Activated CD8-positive, alpha-beta T cell treated with anti-CD3 and anti-CD28 coated beads, Interleukin-2, amount 10 ng/mL, durations not matched to agents 7 days and 5 days (primary cell): ENCODE measurements at places on chromosomes 12 and 14. TPM values are rescaled to one million over a fixed set of nuclear protein-coding genes. Genes with fewer than 3 reads are reported as not detected.

GPR135 gene
- 1.5 TPM for total RNA-seq

ACSS3 gene
- not detected for total RNA-seq

- no peak for DNase-seq
Observed at GRCh38 chr14:41606282-41606531, 469 bp upstream of the LRFN5 start.

DNA sequence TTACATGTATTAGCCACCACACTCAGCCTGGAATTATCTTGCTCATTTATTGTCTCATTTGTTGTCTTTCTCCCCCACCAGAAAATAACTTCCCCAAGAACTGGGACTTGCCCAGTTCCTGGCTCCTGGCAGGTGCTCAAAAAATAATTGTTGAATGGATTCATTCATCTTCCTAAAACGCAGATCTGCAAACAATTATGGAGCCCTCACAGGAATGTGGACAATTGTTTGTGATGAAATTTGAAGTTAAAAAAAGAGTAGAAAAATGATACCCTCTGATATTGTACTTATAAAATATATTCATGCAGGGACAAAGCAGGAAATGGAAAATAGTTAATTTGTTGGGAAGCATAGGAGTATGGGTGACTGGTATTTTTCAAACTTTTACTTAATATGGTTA, 60.7 kb upstream of the MAP1LC3B2 start:
- no peak for DNase-seq

DNA sequence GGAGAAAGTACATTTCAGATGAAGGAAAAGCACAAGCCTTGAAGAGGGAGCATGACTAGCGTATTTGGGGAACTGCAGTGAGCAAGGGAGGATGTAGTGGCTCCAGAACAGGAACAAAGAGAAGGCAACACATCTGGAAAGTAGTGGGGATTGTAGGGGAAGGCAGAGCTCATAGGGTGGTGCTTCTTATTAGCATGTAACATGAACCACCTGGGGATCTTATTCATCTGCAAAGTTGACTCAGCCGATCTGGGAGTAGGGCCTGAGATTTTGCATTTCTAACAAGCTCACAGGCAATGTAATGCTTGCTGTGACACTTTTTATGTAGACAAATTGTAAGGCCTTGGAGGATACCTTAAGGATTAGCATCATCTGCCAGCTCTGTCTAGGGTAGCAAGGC, 447.3 kb downstream of the NELL2 start:
- no peak for DNase-seq

DNA sequence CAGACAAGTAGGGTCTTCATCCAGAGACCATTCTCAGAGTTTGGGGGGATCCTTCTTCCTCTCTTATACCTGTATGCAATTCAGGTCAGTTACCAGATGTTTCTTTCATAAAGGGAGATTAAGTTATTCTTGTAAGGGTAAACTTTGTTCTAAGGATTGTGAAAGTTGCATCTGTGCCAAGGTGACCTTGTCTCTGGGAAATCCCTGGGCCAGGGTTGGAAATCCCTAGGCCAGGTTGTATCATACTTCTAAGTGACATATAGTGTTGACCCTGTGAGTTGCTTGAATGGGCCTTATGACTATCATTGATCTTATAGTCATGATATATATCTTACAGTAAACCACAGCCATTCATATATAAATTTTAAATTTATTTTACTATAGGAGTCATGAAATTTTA, 436.9 kb downstream of the RMST start:
- no peak for DNase-seq

DNA sequence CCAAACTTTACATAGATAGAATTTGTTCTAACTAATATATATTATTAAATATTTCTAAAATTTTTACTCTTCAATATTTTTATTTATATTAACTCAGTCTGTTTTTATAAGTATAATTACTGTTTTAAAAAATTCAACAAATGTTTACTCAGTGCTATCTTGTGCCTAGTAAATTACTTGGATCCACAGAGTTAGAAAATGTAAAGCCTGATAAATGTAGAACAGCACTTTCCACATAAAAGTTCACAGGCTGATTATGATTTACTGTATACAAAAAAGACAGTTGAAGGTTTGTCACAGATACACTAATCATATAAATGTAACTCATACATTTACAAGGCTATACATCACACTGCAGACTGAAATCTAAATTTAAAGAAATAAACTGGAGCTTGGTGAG, 170.0 kb downstream of the FOXG1 start:
- no peak for DNase-seq

DNA sequence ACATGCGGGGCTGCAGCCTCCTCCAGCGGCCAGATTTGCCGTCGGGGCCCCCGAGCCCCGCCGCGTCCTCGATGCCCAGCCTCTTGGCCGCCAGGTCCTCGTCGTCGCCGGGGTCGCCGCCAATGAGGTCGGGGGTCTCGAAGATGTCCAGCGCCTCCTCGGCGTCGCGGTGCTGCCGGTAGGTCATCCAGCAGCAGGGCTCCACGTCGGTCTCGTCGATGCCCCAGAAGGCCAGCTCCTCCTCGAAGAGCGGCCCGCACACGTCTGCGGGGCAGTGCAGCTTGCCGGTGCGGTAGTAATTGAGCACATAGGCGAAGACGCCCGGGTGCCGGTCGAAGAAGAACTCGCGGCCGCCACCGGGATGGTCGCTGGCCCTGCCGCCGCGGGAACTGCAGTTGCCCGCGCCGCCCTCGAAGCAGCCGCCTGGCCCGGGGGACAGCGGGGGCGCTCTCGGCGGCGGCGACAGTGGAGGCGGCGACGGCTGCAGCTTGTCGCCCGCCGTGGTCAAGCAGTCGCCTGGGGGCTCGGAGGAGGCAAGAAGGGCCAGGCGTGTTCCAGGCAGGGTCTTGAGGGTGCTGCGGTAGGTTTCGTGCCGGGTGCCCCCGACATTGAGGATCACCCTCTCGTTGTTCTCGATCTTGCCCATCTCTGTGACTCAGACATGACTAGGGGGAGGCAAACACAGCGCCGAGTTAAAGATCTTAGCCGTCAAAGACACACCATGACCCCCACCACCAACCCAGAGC, 2.1 kb downstream of the KCNC2 start:
- no peak for DNase-seq

GRCh38 chr12:82832096-82832495, 145.4 kb downstream of the TMTC2 start:
- no peak for DNase-seq

GRCh38 chr14:55192054-55192621, 753 bp upstream of the DLGAP5 start:
- DNase-seq: no peak

- DNase-seq: no peak
Observed at GRCh38 chr12:27064397-27065342, 17.7 kb downstream of the C12orf71 start.

DNA sequence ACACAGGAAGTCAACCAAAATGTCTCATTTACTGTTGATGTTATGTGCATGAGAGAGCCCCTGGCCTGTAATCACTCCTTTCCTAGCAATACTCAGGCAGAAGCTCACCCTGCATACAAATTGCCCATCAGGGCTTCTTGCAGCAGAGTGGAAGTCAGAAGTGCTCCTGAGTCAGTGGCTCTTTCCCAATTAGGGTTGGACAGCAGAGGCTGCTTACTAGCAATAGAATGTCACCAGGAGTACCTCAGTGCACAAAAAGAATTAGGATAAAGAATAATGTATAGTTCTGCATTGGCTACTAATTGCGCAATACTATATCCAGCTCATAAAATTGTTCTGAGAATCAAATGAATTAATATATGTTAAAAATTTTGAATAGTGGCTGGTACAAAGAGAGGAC, 161.1 kb downstream of the SLC35F4 start:
- no peak for DNase-seq

DNA sequence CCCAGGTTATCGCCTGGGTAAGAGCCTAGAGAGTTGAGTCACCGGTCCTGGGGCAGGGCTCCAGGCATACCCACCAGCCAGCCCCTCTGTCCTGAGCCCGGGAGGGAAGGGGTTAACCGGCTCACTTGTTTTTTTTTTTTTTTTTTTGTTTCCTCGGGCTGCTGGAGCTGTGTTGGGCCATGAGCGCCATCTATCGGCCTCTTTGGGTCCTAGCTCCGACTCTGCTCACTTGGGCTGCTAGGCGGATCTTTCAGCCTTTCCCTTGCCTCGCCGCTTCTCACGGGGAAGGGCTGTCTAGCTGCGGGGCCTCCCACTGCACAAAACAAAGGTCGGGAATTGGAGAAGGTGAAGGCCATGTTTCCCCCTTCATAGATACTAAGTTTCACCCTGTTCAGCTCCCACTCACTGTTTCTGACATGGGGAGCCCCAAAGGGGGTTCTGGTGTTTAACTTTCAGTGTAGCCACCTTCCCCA, 2.8 kb upstream of the SMUG1 start:
- DNase-seq: peak; percentile 85

GRCh38 chr12:83473408-83474095, 786.8 kb downstream of the TMTC2 start:
- DNase-seq: no peak

- DNase-seq: no peak
Observed at GRCh38 chr12:111503116-111503515, 96.0 kb downstream of the ATXN2 start.

GRCh38 chr12:42421844-42422779, 96.1 kb downstream of the PPHLN1 start:
- no peak for DNase-seq

DNA sequence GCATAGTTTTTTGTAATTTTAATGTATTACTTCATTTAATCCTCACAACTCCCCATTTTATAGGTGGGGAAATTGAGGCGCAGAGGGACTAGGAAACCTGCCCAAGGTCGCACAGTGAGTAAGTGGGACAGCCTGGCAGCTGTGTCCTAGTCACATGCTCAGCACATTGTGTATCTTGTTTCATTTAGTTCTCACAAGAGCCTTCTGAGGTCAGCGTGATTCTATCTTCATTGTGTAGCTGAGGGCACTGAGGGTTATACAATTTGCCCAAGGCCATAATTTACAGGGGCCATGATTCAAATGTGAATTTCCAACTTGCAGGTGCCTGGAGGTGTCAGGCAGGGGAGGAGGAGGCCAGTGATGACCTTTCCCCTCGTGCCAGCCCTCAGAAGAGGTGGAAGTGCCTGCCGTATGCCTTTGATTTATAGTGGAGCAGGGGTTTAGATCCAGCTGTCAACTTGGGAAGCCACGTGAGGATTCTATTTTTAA, 30.3 kb upstream of the SMOC1 start:
- no peak for DNase-seq
